ENCODE measurements at places on chromosomes 6 and 20.

DNA sequence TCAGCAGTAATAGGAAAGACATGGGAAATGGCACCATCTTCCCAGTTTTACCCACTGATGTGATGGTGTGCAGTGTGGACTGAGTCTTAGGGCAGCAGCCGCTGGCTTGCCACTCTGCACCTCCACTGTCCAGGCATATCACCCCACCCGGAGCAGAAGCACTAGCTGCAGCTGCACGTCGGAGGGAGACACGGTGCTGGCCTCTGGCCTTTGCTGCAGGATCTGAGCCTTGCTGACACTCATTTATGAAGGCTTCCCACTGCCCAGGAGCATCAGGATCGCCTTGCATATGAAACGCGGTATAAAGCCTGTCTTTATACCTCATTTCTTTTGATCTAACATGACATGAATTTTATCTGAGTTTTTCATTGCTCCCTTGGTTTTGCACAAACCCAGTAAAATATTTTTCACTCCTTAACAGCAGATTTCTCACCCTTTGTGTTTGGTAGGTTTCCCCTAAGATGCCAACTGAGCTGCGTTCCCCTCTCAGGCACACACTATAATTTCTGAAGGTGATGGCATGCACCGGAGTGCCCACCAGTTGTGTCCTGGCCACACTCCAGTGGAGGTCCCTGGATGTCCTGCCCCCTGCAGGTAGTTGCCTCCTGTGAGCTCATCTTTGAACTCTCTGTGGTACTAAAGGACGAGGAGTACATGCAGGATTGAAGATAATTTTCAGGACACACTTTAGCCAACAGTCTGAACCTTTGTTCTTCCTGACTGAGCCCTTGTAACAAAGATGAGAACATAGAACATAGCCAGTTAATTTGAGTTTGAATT lies 9.0 kb upstream of the EXOC2 start:
- no peak overlapping the region for H3K4me3 ChIP-seq
- no peaks in the 10 kb centered on the region for H3K4me1 ChIP-seq
- DNase-seq, result no peak
- H3K27ac ChIP-seq, result no peak overlapping the region
- no peaks in the 10 kb centered on the region for H3K27me3 ChIP-seq
- no peaks in the 10 kb centered on the region for H3K36me3 ChIP-seq

- no peak for DNase-seq
- no peak overlapping the region for H3K4me3 ChIP-seq
- H3K36me3 ChIP-seq, result no peaks in the 10 kb centered on the region
These were observed 194.9 kb downstream of the PHACTR1 start for GRCh38 chr6:12911427-12911826.

- DNase-seq, result no peak
- no peaks in the 10 kb centered on the region for H3K4me1 ChIP-seq
- no peak overlapping the region for H3K4me3 ChIP-seq
These were observed 225.3 kb downstream of the KHDC1L start for GRCh38 chr6:72999995-73000394.

DNA sequence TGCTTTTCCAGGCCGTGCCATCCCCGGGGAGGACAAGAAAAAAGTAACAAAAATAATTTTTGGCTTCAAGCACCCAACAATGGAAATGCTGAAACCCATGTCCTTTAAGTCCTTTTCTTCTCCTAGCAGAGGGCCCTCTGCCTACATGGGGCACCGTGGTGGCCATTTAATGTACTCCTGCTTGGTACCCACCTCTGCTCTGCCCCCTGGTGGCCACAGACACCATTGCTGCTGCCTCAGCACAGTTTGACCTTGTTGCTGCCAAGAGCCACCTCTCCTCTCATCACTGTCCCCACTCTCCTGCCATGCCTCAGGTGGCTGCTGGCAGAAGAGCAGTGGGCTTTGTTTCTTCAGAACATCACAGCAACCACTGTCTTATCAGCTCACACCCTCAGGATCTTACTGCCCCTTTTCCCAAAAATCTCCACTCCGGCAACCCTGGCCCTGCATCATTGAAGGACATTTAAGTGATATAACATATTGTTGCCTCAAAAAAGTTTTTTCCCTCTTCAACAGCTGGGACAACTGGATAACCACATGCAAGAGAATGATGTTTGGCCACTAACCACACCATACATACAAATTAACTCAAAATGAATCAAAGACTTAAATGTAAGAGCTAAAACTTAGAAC lies 12.9 kb upstream of the ARMC2 start:
- DNase-seq, result peak; percentile 35
- H3K36me3 ChIP-seq, result no peaks in the 10 kb centered on the region
- H3K4me3 ChIP-seq, result no peak overlapping the region
- H3K4me1 ChIP-seq, result peaks cover 30% of the 10 kb centered on the region
- H3K27me3 ChIP-seq, result no peaks in the 10 kb centered on the region

DNA sequence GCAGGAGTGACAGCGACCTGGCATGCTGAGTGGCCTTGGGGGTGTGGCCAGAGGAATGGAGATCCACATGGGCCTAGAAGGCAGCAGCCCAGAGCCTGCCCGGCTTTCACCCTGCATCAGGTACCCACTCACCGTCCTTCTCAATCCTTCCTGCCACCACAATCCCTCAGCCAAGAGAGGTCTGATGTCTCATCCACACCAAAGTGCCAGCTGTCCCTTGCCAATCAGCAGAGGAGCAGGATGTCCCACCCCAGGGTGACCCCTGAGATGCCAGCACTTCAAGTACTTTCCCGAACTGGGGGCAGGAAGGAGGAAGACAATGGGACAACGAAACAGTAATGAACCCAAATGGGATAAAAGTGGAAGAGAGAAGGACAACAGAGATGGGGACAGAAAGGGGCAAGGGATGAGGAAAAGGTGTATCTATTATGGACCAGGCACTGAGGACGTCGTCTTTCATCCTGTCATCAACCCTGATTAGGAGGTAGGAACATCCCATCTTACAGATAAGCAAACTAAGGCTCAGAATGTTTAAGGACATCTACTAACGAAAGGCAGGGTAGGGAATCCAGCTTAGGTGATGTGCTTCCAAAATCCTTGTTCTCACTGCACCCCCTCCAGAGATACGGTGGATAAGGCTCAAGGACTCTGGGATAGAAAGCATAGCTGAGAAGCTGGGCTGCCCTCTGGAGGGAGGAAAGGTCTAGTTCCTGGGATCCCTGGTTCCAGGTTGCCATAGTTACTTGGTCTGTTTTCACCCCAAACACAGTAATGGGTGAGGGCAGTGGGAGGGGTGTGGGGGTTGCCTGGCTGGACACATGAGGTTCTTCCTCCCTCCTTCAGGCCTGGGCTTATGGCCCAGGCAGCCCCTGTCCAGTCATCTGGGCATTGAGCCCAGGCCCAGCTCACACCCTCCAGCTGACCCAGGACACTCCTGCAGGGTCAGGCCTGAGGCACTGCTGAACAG lies 4.5 kb upstream of the TNXB start:
- H3K27me3 ChIP-seq, result no peaks in the 10 kb centered on the region
- H3K27ac ChIP-seq, result peak overlapping the region; percentile 26
- peaks cover 43% of the 10 kb centered on the region for H3K4me1 ChIP-seq

DNA sequence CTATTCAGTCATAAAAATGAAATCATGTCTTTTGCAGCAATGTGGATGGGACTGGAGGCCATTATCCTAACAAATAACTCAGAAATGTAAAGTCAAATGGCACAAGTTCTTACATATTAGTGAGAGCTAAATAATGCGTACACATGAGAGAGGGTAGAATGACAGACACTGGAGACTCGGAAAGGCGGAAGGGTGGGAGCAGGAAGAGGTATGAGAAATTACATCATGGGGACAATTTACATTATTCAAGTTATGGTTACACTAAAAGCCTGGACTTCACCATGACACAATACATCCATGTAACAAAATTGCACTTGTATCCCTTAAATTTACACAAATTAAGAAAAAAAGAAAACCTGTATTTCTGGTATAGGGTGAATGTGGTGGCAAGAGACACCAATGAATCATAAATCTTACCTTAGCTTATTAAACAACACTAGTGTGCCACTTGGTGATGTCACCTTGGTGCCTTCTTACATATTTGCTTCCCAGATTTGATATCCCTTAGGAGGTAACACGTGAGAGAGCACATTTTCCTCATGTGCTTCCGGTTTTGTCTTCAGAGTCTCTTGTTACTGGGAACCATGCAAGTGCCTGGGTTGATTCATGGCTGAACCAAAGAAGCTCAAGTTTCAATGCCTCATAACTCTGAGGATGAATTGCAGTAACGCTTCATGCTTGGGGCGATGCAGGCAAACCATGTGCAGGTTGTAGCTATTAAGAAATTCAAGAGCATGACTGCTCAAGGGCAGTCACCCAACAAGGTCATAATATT lies 84.6 kb downstream of the DCDC2 start:
- H3K4me1 ChIP-seq, result no peaks in the 10 kb centered on the region
- H3K4me3 ChIP-seq, result no peak overlapping the region
- H3K27me3 ChIP-seq, result no peaks in the 10 kb centered on the region
- no peak for DNase-seq
- no peaks in the 10 kb centered on the region for H3K36me3 ChIP-seq
- H3K27ac ChIP-seq, result no peak overlapping the region

- H3K4me1 ChIP-seq, result no peaks in the 10 kb centered on the region
- H3K36me3 ChIP-seq, result no peaks in the 10 kb centered on the region
- H3K4me3 ChIP-seq, result no peak overlapping the region
These were observed 40.3 kb upstream of the OGFRL1 start for GRCh38 chr6:71248306-71248765.

DNA sequence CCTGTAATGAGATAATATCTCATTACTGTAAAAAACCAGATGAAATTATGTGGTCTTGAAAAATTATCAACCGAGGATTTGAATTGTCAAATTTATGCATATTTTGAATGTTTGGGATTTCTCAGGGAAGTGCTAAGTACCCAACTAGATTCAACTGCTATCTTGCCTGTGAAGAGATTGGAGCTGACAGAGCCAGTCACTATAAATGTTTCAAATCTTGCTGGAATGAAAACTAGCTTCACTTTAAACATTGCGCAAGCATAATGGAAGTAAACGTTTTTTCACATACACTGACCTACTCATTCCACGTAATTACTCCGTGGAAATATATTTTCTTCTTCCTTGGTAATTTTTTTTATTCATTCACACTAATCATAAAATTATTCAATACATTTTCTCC lies 46.7 kb downstream of the TMEM170B start:
- no peaks in the 10 kb centered on the region for H3K27me3 ChIP-seq
- no peak overlapping the region for H3K27ac ChIP-seq
- H3K36me3 ChIP-seq, result no peaks in the 10 kb centered on the region
- DNase-seq, result no peak
- H3K4me1 ChIP-seq, result peaks cover 8% of the 10 kb centered on the region

GRCh38 chr6:111757342-111757741 lies 115.9 kb downstream of the FYN start:
- no peaks in the 10 kb centered on the region for H3K27me3 ChIP-seq
- H3K27ac ChIP-seq, result peak overlapping the region; percentile 55
- peaks cover 16% of the 10 kb centered on the region for H3K4me1 ChIP-seq
- DNase-seq, result no peak

DNA sequence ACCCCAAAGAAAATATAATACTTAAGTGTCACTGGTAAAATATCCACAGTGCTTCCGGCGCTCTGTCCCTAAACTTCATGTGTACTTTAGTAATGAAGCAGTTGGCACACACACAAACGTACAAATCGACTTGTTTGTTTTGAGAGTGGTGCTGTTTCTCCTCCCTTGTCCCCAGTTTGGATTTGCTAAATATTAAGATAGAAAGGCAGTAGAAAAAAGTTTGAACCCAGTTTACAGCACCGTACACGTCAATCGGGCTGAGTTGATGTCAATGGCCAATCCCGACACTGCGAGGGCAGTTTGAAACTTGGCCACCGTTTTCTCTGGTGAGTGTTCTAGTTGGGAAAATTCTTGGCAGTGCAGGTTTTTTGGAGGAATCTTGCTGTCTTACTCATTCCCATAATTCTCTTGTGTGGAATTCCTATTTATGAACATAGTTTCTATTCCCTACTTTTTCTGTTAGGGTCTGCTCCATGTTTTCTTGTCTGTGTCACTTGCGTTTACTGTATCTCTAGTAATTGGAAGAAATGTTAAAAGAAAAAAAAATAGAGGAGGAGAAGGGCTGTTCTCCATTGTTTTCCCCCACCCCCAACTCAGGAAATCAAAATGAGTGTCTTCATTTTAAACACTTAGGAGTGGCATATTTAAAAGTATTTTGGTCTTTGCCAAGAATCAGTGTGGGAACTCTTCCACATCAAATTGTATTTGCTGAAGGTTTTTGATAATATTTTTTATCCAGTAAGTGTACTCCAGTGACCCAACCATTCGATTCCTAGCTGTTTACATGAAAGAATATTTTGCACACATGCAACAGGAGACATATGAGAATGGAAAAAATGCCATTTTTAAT lies 72.3 kb downstream of the OR2B2 start:
- H3K4me3 ChIP-seq, result peak overlapping the region; percentile 56
- no peaks in the 10 kb centered on the region for H3K36me3 ChIP-seq
- no peak for DNase-seq
- H3K4me1 ChIP-seq, result peaks cover 11% of the 10 kb centered on the region

DNA sequence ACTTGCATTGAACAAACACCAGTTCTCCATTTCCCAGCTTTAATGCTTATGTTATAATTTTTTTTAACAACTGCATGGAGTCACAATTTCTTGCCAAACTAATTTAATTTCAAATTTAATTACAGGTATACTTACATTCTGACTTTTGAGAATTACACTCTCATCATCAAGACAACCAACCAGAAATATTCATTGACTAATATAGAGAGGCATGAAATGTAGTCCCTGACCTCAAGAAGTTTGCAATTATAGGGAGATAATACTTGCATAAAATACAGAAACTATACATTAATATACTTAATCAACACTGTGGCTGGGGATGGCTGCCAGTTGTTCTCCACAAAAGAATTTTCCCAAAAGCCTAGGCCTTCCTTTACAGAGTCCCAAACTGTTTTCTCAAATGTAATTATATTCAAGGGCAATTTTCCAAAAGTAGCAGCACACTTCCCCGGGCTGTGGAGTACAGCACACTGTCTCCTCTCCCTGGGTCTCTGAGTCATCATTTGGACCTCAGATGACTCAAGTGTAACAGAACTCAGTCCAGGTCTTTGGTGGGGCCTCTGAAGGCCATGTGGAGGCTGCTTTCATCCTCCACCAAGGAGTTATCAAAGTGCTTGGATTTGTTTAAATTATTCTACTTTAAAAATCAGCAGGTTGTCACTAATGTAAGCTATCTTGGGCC lies 114.1 kb downstream of the KIF16B start:
- no peaks in the 10 kb centered on the region for H3K4me1 ChIP-seq
- H3K4me3 ChIP-seq, result no peak overlapping the region
- no peaks in the 10 kb centered on the region for H3K36me3 ChIP-seq
- no peaks in the 10 kb centered on the region for H3K27me3 ChIP-seq
- no peak for DNase-seq

DNA sequence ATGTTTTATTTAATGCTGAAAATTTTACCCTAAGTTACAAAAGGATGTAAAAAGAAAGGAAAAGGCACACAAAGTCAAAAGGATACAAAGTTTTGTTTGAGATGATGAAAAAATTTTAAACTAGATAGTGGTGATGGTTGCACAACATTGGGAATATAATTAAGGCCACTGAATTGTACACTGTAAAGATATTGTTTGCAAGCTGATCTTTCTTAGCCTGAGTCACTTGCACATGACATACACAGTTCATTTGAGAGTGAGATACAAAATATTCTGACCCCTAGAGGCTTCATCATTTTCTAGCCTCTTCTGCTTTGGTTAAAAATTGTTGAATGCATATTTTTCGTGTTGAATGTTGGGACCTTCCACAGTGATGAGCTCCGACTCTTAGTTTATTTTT lies 462.6 kb downstream of the HDGFL1 start:
- no peaks in the 10 kb centered on the region for H3K36me3 ChIP-seq
- H3K27me3 ChIP-seq, result no peaks in the 10 kb centered on the region
- no peaks in the 10 kb centered on the region for H3K4me1 ChIP-seq
- no peak overlapping the region for H3K4me3 ChIP-seq
- no peak overlapping the region for H3K27ac ChIP-seq
